Peyer's patch (tissue), 4 donors: ENCODE measurements at places on chromosomes 16 and 17. TPM values are rescaled to one million over a fixed set of nuclear protein-coding genes. Genes with fewer than 3 reads are reported as not detected.
A peak's percentile ranks its signal among the peaks of the same experiment; 100 is the strongest.

CCDC200 gene
- total RNA-seq: not detected

VPS4A gene
- total RNA-seq: 53.6 TPM

RAMP2 gene
- total RNA-seq: 9.9 TPM

GRCh38 chr16:70695331-70696070, 9.6 kb upstream of the MTSS2 start:
- DNase-seq: no peak

DNA sequence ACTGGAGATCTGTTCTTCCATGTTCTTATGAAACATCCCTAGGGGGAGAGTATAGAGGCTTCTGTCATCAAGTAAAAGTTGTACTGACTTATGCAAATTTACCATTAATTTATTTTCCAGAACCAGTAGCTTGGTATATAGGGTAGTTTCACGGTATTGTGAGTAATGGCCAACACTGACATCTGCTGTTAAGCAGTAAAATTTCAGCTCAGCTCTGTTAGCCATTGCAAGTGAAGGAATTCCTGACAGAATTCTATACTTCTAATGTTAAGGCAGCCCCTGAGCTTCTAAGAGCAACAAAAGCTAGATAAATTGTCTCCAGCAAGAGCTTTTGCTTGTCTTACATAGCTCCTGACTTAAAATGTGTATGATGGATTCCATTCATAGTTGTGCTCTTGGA, 613.5 kb upstream of the C16orf82 start:
- DNase-seq: no peak

DNA sequence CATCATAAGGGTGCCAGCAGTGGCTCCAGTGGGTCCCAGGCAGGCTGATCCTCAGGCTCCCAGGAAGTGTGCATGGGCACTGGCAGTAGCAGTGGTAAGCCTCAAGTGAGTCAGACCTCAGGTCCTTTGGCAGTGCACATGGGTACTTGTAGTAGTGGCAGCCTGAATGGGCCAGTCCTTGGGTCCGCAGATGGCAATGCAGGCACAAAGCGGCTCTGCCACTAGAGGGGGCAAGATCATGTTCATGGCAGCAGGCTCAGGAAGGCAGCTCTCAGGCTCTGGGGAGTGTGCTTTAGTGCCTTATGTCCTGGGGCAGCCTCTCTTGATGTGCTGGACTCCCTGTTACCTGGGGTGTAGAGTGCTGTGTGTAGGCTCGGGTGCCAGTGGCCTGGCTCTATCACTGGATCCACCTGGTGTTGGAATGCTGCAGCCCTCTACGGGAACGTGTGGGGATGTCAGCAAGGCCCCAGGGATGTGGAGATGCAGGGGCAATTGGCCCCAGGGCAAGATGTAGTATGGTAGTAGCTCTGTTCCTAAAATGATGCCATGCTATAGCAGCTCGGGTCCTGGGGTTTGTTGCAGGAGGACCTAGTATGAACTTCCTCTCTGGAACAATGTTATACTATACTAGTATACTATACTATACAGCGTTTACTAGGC, 11.0 kb downstream of the ACSM3 start:
- DNase-seq: peak; percentile 42

- DNase-seq: no peak
Measured at GRCh38 chr17:74297941-74298340, 23.9 kb downstream of the DNAI2 start.
